ENCODE measurements at places on chromosomes 12 and 14. TPM values are rescaled to one million over a fixed set of nuclear protein-coding genes. Genes with fewer than 3 reads are reported as not detected.

The ACOT6 gene
- total RNA-seq, result not detected

GRCh38 chr12:3148366-3149000, 71.3 kb downstream of the TSPAN9 start:
- DNase-seq, result no peak
- H3K27me3 ChIP-seq, result no peaks in the 10 kb centered on the region
- no peak overlapping the region for H3K27ac ChIP-seq
- H3K4me1 ChIP-seq, result peaks cover 69% of the 10 kb centered on the region
- H3K4me3 ChIP-seq, result no peak overlapping the region

DNA sequence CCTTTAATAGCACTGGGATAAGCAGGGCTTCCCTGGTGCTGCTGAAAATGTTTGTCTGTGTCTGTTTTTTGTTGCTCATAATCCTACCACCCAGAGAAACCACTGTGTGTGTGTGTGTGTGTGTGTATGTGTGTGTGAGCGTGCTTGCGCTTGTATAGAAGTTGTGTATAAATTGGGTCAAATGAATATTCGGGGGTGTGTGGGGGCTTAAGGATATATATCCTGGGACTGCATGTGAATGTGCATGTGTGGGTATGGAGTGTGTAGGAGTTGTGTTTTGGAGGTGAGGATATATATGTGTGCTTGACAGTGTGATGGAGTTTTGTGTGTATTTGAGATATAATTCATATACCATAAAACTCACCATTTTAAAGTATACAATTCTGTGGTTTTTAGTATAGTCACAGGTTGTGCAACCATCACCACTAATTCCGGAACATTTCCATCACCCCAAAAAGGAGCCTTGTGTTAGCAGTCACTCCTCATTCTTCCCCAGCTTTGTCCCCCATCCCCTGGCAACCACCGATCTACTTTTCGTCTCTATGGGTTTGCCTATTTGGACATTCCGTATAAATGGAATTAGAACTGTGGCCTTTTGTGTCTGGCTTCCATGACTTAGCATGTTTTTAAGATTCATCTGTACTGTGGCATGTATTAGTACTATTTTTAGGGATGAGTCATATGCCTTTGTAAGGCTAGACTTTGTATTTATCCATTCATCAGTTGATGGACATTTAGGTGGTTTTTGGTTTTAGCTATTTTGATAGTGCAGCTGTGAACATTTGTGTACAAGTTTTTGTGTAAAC, 25.6 kb downstream of the TCTN1 start:
- no peak for DNase-seq
- H3K36me3 ChIP-seq, result no peaks in the 10 kb centered on the region
- H3K4me1 ChIP-seq, result peaks cover 35% of the 10 kb centered on the region
- H3K27ac ChIP-seq, result no peak overlapping the region

GRCh38 chr14:50335389-50335788, 23.3 kb downstream of the DMAC2L start:
- H3K4me1 ChIP-seq, result peaks cover 30% of the 10 kb centered on the region
- no peaks in the 10 kb centered on the region for H3K27me3 ChIP-seq
- H3K4me3 ChIP-seq, result no peak overlapping the region
- peaks cover 4% of the 10 kb centered on the region for H3K36me3 ChIP-seq

- H3K4me1 ChIP-seq, result peaks cover 57% of the 10 kb centered on the region
- no peak overlapping the region for H3K4me3 ChIP-seq
- no peak overlapping the region for H3K27ac ChIP-seq
These were observed 133.1 kb downstream of the NCOR2 start for GRCh38 chr12:124434354-124434753.

The CIROP gene
- total RNA-seq, result not detected

DNA sequence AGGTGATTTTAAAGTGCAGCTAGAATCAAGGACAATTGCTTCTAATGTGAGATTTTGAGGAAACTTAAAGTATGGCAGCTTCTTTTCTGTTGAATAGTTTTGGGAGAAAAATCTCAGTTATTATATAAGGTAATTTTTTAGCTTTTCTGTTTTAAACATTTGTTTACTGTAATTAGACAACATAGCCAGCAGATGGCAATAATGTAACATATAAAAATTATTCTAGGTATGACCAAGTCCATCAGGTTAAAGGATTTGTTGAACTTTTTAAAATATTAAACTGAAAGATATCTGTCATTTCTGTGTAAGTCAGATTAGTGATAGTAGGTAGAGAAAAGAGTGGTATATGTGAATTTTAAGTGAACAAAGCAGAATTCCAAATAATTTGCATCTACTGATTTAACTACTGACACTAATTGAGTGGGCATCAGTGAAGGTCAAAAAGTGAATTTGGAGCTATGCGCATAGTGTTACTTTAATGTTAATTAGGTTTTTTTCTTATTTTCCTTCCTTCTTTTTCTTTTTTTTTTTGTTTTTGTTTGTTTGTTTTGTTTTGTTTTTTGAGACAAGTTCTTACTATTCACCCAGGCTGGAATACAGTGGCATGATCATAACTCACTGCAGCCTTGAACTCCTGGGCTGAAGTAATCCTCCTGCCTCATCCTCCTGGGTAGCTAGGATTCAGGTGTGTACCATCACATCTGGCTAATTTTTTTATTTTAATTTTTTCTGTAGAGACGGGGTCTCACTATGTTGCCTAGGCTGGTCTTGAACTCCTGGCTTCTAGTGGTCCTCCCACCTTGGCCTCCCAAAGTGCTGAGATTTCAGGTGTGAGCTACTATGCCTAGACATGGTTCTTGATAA, 18.6 kb downstream of the PRORP start:
- H3K36me3 ChIP-seq, result no peaks in the 10 kb centered on the region
- no peak overlapping the region for H3K27ac ChIP-seq
- no peak for DNase-seq
- no peaks in the 10 kb centered on the region for H3K4me1 ChIP-seq

DNA sequence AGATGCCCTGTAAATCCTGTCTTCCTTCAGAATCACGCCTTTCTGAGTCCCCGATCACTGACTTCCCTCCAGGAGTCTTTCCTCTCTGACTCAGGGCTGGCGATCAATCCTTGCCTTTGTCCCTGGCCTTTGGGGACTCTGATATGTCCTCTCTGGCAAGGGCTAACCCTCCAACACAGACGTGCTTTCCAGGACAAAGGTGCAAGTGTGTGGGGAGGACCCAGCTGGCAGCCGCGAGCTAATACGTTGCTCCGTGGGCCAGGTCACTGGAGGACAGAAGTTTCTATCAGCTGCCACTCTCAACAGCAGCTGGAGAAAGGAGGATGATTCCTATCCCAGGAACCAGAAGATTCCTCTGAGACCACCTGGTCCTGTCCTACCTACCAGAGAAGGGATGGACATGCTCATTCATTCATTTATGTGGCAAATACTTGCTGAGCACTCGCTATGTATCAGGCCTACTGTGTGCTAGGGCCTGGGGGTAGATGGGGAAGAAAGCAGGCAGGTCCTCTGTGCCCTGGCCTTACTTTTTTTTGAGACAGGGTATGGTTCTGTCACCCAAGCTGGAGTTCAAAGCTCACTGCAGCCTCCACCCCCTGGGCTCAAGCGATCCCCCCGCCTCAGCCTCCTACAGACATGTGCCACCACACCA, 8.5 kb upstream of the SCARB1 start:
- no peaks in the 10 kb centered on the region for H3K4me1 ChIP-seq
- no peak overlapping the region for H3K4me3 ChIP-seq
- DNase-seq, result no peak
- no peaks in the 10 kb centered on the region for H3K36me3 ChIP-seq
- no peak overlapping the region for H3K27ac ChIP-seq

The CCDC175 gene
- total RNA-seq, result not detected

The STAB2 gene
- 0.50 TPM for total RNA-seq

DNA sequence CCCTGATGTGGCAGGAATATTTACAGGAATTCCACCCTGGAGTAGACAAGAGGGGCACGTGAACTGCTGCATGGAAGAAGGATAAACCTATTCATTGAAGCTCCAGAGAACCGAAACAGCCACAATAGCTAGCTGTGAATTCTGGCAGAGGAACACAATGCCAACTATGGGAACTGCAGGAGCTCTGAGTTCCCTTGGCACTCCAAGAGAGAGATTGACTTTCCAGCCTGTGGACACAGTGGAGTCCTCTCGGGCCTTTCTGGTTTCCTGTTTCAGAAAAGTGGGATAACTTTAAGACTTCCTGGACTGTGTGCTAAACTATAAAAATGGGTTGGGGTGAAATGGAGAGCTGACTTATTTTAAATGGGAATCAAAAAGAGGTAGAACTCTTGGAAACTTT, 11.9 kb downstream of the CACNA2D4 start:
- H3K4me3 ChIP-seq, result no peak overlapping the region
- DNase-seq, result peak; percentile 45
- H3K27ac ChIP-seq, result no peak overlapping the region
- H3K36me3 ChIP-seq, result no peaks in the 10 kb centered on the region
- H3K4me1 ChIP-seq, result peaks cover 7% of the 10 kb centered on the region
- no peaks in the 10 kb centered on the region for H3K27me3 ChIP-seq

DNA sequence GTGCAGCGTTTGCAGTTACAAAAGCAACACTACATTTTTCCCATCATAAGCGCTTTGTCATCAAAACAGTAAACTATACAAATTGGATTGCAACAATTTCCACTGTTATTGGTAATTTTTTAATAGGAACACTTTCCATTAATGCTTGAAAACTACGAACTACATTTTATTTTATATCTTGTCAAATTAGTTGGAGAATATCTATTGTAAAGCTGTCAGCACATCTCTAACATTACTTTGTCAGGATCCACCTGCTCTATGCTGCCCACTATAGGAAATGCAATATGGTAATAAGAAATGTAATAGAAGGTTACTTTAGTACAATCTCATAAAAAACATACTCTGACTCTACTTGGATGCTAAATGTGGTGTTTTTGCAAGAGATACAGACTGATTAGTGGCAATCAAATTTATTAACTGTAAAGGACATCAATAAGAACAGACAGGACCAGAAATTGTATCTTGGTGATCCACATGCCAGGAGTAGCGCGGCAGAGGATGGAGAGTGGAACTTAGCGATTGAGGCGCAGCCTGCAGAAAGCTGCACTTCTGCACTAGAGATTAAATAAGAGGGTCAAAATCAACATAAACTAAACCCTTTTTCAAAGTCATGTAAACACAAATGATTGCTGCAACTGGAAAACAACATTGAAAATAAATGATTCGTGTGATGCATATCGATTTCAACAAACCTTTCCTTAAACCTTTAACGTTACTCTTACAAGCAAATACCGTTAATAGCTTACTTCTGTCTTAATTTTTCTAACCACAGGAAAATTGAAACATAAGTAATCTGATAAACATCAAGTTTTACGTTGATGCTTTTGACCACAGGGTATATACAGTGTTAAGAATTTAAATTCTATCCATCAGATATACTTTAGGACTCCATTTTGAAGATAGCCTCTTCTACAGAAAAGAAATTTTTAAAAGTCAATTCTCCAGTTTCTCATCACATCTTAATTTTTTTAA, 3.6 kb upstream of the ARID2 start:
- H3K36me3 ChIP-seq, result no peaks in the 10 kb centered on the region
- peaks cover 49% of the 10 kb centered on the region for H3K4me1 ChIP-seq
- no peak for DNase-seq
- H3K27me3 ChIP-seq, result no peaks in the 10 kb centered on the region
- peak overlapping the region; percentile 88 for H3K4me3 ChIP-seq

- H3K36me3 ChIP-seq, result peaks cover 7% of the 10 kb centered on the region
- no peaks in the 10 kb centered on the region for H3K4me1 ChIP-seq
- H3K27me3 ChIP-seq, result no peaks in the 10 kb centered on the region
- H3K27ac ChIP-seq, result no peak overlapping the region
- DNase-seq, result no peak
These were observed 34.2 kb upstream of the C12orf50 start for GRCh38 chr12:88063375-88063774.

The FBLN5 gene
- 161 TPM for total RNA-seq

DNA sequence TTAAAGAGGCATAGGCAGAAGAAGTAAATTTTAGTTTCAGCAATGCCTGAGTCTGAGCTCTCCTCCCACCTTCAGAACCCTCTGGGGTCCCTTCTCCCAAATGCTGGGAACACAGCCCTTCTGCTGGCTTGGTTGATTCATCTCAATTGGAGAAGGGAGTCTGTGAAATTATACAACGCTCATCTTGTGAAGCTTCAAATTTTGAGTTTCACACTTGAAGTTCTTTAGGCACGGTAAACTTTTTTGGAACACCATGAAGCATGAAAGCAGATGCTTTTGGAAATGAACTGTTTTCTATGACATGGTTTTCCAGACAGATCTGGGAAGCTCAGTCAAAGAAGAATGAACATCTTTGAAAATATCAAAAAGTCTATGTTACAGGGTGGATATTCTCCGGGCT, 69.9 kb downstream of the TBK1 start:
- no peaks in the 10 kb centered on the region for H3K36me3 ChIP-seq
- H3K4me3 ChIP-seq, result no peak overlapping the region
- H3K27me3 ChIP-seq, result no peaks in the 10 kb centered on the region
- no peak overlapping the region for H3K27ac ChIP-seq
- H3K4me1 ChIP-seq, result no peaks in the 10 kb centered on the region

GRCh38 chr14:39609119-39609518, 176.9 kb upstream of the FBXO33 start:
- no peak overlapping the region for H3K4me3 ChIP-seq
- H3K36me3 ChIP-seq, result no peaks in the 10 kb centered on the region
- H3K27me3 ChIP-seq, result no peaks in the 10 kb centered on the region
- no peak for DNase-seq

DNA sequence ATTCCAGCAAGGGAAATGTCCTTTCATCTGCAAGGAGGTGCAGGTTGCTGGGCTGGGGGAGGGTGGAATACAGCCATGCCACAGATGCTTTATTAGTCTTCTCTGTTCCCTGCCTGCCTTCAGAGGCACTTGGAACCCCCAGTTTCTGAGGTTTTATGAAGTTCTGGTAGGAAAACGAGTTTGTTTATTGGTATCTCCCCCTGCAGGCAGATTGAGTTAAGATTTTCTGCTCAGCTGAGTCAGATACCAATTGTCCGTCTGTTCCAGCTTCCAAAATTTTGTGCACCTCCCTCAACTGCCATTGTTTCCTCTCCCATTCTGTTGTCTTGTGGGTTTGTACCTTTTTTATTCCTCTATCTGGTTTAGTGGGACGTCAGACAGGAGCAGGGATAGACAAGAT, 155.6 kb downstream of the ETV6 start:
- peaks cover 30% of the 10 kb centered on the region for H3K4me1 ChIP-seq
- H3K36me3 ChIP-seq, result no peaks in the 10 kb centered on the region
- H3K27me3 ChIP-seq, result no peaks in the 10 kb centered on the region
- H3K4me3 ChIP-seq, result no peak overlapping the region
- DNase-seq, result no peak
- peak overlapping the region; percentile 91 for H3K27ac ChIP-seq

DNA sequence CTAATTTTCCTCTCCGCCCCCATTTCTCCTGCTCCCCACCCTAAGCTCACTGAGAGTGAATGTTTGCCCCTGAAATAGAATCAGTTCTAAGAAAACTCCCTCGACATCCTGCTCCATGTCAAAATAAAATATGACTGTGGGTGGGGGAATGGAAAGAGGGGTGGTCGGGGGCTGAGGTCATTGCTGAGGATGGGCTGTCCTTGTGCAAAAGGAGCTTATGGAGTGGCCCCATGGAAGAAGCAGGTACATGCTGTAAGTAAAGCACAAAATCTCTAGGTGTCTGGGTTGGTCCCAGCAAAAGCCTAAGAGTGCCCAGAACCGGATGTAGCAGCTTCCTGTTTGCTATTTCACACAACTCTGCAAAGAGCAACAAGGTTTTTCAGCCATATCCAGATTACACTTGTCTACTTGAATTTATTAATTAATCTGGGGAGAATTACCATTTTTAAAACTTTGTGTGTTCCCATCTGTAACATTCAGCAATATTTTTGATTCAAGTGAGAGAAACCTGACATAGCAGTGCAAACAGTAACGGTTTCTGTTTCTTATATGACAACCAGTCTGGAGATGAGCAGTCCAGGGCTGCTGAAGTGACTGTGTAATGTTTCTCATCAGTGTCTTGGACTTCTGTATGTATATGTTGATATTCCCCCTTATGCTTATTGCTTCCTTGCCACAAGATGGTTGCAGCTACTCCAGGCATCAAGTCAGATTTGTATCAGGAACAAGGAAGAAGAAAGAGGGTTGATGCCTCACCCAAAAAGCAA, 40.4 kb upstream of the GZMB start:
- no peak for DNase-seq
- no peak overlapping the region for H3K4me3 ChIP-seq
- no peaks in the 10 kb centered on the region for H3K27me3 ChIP-seq
- H3K4me1 ChIP-seq, result peaks cover 19% of the 10 kb centered on the region

Measured in esophagus muscularis mucosa (tissue), 4 donors.